Effector CD8-positive, alpha-beta T cell (primary cell): ENCODE measurements at places on chromosomes 2 and 18.

- no peak for DNase-seq
Observed at GRCh38 chr2:238730001-238730669, 117.8 kb upstream of the TWIST2 start.

- no peak for DNase-seq
Observed at GRCh38 chr2:207513551-207514257, 16.1 kb upstream of the CREB1 start.

DNA sequence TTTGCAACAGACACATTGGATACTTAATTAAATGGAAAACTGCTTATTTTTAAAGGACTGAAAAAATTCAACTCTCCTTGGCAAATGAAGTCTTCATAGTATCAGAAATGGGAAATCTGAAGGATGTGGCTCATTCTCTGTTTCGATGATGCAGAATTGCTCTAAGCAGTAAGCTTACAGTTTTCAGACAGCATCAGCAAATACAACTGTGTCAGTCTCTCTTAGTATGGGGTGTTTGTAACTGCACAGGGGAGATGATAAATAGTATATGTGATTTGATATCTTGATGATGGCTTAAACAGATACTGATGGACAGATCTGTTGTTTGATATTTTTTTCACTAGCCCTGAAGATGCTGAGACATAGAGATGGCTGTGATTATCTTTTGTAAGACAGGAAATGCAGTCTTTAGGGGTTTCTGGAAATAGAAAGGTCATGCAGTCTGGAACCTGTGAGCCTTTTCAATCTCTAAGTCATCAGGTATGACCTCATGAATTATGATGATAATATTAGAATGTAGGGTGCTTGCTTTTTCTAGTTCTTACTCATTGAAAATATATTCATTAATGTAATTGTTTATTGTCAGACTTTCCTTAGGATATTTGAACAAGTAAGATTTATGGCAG is 84.2 kb downstream of the SLC4A10 start:
- DNase-seq: no peak

DNA sequence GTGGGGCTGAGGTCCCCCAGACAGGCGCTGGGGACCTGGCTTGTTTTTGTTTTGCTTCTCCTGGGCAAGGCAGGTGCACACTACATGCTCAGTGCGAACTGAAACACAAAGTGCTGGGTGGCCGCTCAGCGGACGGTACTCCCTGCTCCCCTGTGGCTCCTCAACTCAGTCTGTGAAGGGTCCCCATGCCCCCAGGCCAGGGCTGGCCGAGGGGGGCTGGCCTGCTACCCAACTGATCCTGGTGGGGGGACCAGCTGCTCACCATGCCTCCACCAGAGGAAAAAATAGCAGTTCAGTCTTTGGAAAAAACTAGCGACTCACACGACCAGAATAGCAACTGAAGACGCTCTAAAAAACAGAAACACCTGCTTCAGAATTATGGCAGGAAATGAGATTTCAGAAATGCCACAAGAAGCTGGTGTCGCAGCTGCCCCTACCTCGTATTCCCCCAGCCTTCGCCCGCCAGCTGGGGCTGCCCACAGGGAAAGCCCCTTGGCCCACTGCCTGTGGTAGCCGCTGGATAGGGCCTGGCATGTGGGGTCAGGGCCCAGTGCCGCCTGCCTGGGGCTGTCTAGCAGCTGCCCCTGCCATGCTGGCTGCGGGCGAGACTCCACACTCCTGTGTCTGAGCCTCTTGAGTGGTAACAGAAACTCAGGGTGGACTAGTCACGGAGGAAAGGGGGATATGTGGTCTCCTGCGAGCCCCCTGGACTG is 43.7 kb downstream of the MEX3C start:
- peak; percentile 3 for DNase-seq

GRCh38 chr2:197799068-197799467 is 5.3 kb upstream of the PLCL1 start:
- DNase-seq: no peak

DNA sequence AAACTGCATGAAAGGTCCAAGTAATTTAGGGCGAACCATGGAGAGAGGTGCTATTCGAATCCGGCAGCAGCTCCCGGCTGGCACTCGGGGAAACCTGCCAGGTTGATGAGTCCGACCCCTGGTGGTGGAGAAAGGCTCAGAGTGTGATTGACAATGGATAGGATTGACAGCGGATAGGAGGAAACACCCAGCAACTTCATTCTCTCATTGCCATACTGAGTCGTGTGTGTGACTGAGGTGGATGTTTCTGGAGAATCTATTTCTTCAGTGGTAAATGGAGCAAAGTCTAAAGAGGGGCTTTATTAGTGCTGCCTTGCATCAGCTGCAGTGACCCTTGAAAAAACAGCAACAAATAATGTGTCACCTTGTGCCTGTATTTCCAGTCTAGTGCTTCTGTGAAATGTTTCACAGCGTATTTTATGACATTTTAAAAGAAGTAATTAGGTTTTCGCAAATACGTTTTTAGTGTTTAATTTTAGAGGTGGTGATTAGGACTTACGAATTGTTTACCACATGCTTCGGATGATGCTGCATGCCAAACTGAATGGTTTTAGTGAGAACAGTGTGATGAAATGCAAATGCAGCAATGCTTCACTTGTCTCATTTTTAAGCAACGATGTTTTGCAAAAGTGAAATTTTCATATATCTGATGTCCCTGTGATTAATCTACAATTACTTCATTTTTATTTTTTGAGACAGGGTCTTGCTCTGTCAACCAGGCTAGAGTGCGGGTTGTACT is 102.0 kb downstream of the DCDC2C start:
- DNase-seq: no peak

- no peak for DNase-seq
Observed at GRCh38 chr2:187379869-187380268, 68.2 kb downstream of the CALCRL start.

DNA sequence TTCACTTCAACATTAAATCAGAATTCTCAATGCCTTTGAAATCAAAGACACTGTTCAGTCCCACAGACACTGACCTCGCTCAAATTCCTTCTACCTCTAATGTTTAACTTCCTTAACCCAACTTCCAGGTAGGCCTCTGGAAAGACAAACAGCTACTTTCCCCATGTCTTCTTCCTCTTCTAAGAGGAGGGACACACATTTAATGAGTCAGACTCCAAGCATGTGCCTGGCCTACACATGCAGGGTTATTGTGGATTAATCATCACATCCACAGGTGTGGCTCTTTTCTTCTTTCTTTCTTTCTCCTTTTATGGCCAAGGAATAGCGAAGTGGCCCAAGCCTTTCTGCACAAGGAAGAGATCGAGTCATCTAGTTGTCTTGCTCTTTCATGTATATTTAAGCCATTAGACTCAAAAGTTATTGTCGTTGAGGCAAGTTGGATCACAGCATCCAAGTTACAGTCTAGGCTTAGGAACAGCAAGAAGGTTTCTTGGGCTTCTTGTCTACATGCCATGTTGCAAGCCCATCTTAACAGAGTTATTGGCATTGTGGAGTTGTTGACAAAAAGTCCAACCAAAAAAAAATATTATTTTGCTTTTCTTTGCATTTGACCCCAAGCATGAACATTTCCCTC is 387.8 kb downstream of the IRS1 start:
- DNase-seq: no peak
